ENCODE measurements at places on chromosomes 2 and 18.

DNA sequence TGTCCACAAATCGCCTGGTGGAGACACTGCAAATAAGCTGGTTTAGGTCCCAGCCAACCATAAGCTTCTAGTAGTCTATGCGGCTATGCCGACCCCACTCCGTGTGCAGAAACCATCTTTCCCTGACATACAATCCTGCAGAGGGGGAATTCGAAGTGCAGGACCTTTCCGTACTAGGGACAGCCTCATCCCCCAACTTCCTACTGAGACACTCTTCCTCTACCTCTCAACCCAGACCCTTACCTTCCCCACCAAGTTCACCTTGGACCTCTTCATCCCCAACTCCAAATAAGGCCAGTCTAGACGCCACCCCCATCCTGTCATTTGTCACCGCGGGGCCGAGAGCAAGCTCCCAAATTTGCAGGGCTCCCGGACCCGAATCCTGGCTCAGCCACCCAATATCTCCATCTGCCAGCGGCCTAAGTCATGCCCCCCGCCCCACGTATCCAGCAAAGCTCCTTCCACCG is 496 bp downstream of the SUCLG1 start:
- DNase-seq, result no peak

GRCh38 chr18:9885170-9886004 is at the start of gene TXNDC2:
TSS of gene TXNDC2 (plus strand) at chr18:9885973. CDS start at chr18:9886681, 708 bp downstream.
- no peak for DNase-seq

DNA sequence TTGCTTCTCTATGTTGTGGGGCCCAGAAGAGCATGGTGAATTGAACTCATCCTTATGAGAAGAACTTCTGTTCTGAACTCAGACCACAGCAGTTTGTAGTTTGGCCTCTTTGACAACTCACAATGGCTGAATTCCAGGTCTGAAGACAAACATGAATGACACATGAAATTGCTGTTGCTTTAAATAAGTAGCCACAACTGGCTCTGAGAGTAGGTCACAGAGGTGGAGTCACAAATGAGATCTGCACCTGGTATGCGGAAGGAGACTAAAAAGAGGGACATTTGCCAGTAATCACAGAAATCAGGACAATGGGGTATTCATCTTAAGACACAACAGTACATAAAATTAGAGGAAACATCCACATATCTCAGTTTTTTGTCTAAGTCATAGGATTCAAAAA is 290.3 kb upstream of the MMADHC start:
- no peak for DNase-seq

- no peak for DNase-seq
Observed at GRCh38 chr2:215137741-215138340, 585 bp downstream of the ABCA12 start.

DNA sequence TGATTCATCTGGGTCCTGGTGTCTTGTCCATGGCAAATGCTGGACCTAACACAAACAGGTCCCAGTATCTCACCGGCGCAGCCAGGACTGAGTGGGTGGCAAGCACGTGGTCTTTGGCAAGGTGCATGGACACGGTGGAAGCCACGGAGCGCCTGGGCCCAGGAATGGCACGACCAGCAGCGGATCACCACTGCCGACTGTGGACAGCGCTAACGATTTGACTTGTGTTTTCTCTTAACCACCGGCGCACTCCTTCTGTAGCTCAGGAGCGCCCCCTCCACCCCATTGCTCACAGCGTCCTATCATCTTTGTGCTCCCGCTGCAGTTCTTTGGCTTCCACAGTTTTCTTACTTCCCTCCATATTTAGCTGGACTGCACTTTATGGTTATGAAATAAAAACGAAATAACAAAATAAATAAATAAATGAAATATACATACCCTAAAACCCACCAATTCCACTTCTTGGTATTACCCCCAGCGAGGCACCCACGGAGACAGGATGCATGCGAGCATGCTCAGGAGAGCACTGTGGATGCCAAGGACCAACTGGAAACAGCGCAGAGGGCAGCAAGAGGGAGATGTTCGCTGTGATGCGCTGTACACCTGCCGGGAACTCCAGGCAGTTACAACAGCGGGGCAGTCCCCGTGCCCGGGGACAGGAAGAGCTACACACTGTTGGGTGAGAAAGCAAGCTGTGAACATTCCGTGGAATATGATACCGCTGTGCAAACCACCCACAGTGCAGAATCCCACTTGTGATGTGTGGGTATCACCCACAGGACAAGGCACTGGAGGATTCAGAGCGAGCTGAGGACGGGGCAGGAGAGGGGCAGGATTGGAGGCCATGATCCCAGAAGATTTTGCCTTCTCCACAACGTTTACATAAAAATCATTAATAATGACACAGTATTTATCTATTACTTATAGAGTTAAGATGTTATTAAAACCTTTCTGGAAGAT is 7.0 kb upstream of the CIDEA start:
- no peak for DNase-seq

DNA sequence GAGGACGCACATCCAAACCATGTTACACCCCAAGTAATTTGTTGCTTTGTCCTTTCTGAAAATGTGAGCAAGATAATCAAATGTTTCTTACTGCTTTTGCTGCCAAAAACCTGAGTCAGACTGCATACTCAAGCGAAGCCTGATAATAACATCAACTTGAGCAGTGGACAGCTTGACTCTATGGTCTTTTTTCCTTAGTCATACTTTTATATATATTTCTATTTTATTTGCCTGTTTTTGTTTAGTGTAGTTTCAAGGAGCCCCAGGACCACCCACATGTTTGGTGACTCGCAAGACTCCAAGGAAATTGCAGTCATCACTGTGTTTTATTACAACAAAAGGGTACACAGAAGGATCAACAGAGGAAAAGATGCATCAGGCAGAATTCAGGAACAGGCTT is 688.4 kb upstream of the PIK3C3 start:
- DNase-seq, result no peak

DNA sequence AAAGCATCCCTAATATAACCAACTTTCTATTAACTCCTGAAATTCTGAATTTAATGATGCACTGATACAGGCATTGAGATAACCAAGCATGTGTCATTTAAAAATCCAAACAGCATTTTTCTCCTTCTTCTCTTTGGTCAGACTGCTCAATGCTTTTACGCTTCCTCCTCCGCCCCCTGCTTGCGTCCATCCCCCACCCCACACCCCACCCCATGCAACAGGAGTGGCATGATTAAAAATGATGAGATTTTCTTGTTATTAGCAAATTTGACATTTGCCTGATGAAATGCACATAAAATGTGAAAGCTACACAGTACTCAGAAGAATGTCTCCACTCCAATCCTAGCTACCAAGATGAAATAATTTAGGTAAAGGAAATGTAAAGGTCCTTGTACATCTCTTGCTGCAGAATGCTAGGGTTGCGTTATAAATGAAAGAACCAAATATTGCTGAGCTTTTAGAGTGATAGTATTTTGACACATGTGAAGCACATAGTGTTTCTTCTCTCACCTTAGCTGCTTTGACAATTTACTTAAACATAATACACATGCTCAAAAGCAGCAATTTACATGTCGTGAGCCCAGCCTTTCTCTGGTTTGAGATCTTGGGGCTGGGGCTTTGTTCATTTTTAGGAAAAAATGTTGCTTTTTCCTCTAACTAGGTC is 263.8 kb downstream of the MEIS1 start:
- no peak for DNase-seq

- no peak for DNase-seq
Observed at GRCh38 chr2:42809819-42810120, 17.4 kb upstream of the HAAO start.

DNA sequence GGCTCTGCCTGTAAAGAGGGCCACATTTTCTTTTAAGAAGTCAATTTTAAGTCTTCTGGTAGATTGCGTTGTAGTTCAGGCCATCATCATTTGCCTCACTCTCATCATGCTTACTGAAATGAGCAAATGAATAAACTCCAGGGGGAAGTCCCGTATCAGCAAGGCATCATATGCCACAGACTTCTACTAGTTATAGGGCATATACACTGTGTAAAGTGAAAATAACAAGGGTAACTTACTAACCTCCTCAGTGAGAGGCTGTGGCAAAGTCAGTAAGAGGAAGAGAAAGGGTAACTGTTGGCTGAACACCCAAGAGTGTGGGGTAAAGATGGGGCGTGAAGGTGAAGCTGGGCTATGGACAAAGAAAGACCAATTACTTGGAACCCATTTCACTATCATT is 456.2 kb downstream of the SPAG16 start:
- DNase-seq, result no peak

DNA sequence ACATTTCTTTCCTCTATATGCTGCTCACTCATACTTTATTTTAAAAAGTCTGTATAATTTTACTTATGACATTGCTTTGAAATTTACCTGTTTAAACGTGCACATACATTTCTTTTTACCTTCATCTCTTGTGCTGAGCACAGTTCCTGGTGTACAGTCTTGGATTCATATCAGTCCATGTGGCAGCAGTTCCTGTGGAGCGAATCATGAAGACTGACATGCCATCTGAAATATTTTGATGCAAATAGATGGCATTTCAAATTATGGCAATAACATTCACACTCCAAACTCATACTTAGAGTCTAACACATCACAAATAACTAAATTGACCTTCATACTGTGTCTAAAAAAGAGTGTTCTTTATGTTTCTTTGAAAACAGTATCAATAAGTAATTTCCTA is 90.3 kb upstream of the CDH2 start:
- no peak for DNase-seq

DNA sequence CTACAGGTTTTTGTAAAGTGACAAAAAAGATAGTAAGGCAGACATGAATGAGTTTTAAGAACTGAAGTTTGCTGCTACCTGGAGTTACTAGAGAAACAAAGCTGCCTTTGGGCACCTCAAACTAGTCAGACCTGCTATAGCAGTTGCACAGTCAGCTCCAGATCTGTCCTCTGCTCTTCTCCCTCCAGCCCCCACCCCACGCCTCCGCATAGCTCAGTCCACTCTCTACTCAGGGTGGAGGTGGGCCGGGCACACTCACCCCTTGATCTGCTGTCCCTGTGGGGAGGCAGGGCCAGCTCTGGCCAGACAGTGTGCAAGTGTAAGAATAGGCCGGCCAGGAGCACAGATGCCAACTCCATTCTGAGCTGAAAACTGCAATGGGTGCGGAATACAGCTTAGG is 4.1 kb downstream of the SERTAD2 start:
- no peak for DNase-seq

DNA sequence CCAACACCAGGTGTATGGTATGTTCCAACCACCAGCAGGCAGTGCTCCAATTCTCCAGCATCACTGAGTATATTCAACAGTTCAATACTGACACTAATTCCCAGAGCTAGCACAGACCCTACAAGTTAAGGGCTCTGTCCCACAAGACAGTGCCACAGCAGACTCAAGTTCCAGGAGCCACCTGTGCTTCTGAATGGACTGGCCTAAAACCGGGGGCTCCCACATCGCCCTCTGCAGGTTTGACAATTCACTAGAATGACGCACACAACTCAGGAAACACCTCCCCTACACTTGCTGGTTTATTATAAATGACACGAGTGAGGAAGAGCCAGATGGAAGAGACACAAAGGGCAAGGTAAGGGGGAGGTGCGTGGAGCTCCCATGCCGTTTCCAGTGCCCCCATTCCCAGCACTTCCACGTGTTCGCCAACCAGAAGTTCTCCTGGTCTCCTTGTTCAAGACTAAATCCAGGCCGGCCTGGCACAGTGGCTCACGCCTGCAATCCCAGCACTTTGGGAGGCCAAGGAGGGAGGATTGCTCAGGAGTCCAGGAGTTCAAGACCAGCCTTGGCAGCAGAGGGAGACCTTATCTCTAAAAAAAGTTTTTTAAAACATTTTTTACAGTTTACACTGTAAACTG is 12.2 kb upstream of the ATP6V1B1 start:
- no peak for DNase-seq

DNA sequence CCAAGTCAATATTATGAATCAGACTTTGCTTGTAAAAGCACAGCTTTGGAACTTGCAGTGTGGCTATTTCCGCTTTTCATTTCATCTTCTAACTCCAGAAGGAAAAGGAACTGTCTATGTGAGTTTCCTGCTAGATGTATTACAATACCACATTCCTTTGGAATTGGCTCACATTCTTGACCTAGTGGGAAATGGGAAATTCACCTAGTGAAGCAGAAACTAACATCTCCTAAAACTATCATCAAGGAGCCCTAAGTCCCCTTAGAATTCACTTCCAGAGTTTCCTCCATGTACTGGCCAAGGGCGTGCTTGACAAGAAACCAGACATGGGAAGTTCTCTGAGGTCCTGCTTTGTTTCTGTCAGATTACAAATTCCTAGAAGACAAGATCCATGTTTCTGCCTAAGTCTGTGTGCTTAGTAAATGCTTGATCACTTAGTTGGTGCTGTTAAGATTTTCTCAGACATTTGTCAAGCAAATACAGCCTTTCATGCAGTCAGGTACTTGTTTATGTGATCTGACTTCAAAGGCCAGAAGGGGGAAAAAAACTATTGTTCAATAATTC is 275.7 kb upstream of the FN1 start:
- no peak for DNase-seq

DNA sequence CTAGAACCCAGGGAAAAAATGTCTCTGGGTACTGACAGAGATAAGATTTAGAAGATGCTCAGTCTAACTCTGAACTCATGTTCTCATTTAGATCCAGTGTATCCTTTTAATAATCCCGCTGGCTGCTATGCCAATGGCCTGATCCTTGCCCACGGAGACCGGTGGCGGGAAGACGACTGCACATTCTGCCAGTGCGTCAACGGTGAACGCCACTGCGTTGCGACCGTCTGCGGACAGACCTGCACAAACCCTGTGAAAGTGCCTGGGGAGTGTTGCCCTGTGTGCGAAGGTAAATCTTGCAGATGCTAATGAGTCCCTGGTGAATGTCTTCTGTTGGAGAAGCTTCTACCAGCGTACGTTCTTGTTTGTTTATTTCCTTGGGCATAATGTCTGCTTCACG is 118.6 kb downstream of the FEZ2 start:
- DNase-seq, result no peak

- DNase-seq, result no peak
Observed at GRCh38 chr2:216316743-216317142, 55.5 kb downstream of the MARCHF4 start.
